Karpas-422 (cell line): ENCODE measurements at places on chromosomes 12 and 14. TPM values are rescaled to one million over a fixed set of nuclear protein-coding genes. Genes with fewer than 3 reads are reported as not detected.
A peak's percentile ranks its signal among the peaks of the same experiment; 100 is the strongest.

DNA sequence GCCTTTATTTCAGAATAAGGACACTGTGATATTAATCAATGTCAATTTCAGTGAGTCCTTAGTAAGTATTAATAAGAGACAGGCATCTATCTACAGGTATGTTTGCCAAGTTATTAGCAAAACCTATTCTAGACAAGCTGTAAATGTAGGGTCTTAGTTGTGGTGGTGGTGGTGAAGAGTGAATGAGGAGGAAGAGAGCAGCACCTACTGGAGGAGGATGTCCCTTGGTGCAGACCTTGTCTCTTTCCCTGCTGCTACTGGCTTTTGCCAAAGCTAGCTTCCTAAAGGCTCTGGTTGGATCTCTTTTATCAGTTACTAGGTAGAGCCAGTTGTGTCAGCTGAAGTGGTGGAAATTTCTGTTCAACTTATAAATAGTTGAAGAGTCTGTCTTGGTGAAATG is 304.8 kb upstream of the ATP2B1 start:
- H3K36me3 ChIP-seq = no peaks in the 10 kb centered on the region
- no peak for DNase-seq
- H3K27ac ChIP-seq = no peak overlapping the region
- peaks cover 4% of the 10 kb centered on the region for H3K4me1 ChIP-seq

Gene TEX52
- not detected in 2 replicates for total RNA-seq

DNA sequence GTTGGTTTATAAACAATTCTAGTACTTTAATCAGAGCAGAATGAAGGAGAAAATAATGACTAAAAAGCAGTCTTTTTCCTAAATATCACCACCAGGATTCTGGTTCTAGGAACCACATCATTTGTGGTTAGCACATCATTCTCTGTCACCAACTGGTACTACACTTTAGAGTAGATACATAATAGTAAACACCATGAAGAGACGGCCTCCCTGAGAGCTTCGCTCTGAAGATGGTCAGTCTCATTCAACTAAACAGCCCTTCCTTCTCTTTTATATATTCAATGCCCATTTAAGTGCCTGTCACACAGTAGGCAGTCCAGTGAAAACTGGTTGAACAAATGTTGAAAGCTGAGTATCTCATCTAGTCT is 10.9 kb downstream of the SLC38A2 start:
- H3K36me3 ChIP-seq = peaks cover 74% of the 10 kb centered on the region
- H3K4me1 ChIP-seq = no peaks in the 10 kb centered on the region
- H3K27me3 ChIP-seq = no peaks in the 10 kb centered on the region

Gene WDR89
- total RNA-seq = 20.1 and 34.4 TPM in 2 replicates

Gene ERP27
- total RNA-seq = 0.18 and 0.60 TPM in 2 replicates

GRCh38 chr14:100541621-100542560 is 45.3 kb downstream of the BEGAIN start:
- DNase-seq = no peak
- H3K27ac ChIP-seq = no peak overlapping the region
- no peaks in the 10 kb centered on the region for H3K36me3 ChIP-seq
- H3K4me1 ChIP-seq = peaks cover 13% of the 10 kb centered on the region
- no peaks in the 10 kb centered on the region for H3K27me3 ChIP-seq
- H3K4me3 ChIP-seq = no peak overlapping the region

DNA sequence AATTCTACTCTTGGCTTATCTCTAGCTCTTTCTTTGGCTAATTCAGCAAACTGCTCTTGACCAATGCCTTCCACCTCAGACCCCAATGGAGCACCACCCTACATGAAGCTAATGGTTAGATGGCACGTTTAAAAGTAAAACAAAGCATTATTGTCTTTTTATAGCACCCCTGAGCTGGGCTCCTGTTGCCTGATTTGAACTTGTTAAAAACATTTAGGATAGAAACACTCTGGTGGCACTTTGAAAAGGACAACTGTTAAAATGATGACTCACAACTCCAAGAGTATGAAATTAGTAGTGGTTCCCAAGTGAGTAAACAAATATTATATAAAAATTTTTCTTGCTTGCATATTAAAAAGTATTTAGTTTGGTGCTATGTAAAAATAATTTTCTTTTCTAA is 299.6 kb upstream of the DCN start:
- H3K4me1 ChIP-seq = no peaks in the 10 kb centered on the region
- DNase-seq = no peak
- H3K36me3 ChIP-seq = no peaks in the 10 kb centered on the region
- H3K27me3 ChIP-seq = no peaks in the 10 kb centered on the region
- no peak overlapping the region for H3K4me3 ChIP-seq

DNA sequence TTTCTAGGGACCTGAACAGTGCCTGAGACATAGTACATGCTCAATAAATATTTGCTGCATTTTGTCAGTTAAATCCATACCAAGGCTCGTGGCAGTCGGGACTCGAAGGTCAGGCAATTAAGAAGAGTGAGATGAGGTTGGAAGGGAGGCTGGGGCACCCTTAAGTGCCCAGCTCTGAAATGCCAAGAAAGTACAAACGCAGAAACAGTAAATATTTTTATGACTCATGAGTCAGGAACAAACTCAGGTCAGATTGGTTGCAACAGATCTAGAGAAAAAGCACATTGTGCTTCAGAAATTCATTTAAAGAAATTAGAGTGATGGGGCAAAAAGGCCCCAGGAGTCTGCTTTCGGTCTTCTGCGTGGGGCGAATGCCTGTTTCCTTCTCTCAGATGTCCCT is 83.0 kb upstream of the FZD10 start:
- no peak overlapping the region for H3K4me3 ChIP-seq
- no peaks in the 10 kb centered on the region for H3K36me3 ChIP-seq

DNA sequence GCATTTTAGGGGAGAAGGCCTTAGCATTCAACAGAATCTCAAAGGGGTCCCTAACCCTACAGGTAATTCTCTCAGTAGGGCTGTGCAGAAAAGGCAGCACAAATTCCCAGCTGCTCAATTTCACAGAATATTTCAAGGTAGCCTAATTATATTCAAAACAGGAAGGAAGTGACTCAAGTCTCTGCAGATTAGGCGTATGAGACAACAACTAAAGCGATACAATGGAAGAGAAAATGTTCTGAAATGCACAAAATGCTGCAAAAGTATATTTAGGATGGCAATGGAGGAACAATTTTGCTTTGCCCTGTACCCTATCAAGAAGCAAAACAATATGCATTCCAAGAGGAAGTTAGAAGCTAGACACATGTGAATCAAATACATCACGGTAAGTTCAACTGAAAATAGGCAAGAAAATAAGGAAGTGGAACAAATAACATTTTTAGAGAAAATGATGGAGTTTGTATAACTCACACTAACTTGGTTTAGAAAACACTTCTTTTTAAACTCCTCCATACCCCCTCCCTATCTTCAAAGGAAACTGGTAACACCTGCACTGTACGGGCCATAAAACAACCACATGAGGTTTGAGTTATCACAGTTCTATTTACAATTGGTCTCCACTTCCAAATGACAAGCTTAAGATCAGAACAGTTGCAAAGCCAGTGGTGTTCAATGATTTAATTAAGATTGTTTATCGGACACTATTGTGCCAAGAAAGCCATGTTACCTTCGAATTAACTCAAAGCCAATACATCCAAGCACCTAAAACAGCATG is 1.6 kb downstream of the GIT2 start:
- H3K27ac ChIP-seq = peak overlapping the region; percentile 84
- peaks cover 39% of the 10 kb centered on the region for H3K4me1 ChIP-seq
- peak overlapping the region; percentile 82 for H3K4me3 ChIP-seq

Gene ITGB7
- total RNA-seq = 124 and 159 TPM in 2 replicates

Gene SMIM41
- 0.75 TPM in 1 of 2 replicates, not detected in the other for total RNA-seq

GRCh38 chr14:64692189-64692985 is 11.8 kb upstream of the PLEKHG3 start:
- no peaks in the 10 kb centered on the region for H3K36me3 ChIP-seq
- no peak for DNase-seq
- H3K4me1 ChIP-seq = no peaks in the 10 kb centered on the region
- no peak overlapping the region for H3K4me3 ChIP-seq
- H3K27me3 ChIP-seq = no peaks in the 10 kb centered on the region

Gene PTMS
- total RNA-seq = 5.0 and 7.3 TPM in 2 replicates

DNA sequence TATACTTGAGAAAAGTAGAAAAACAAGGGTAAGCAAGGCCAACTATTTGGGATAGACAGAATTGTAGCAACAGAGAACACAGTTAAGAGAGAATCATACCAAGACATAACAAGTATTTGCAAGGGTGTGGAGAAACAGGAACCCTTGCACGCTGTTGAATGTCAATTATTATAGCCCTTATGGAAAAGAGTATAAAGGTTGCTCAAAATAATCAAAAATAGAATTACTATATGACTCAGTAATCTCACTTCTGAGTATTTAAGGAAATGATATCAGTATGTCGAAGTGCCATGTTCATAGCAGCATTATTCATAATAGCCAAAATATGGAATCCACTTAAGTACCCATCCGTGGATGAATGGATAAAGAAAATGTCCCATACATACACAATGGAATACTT is 193.3 kb downstream of the PHLDA1 start:
- no peak for DNase-seq
- H3K27ac ChIP-seq = no peak overlapping the region

Gene LRP10
- total RNA-seq = 34.3 and 43.1 TPM in 2 replicates

GRCh38 chr14:103421556-103421955 is 36.3 kb downstream of the MARK3 start:
- DNase-seq = no peak
- peaks cover 4% of the 10 kb centered on the region; the same call in 1 of the 2 replicates for H3K36me3 ChIP-seq
- H3K27me3 ChIP-seq = no peaks in the 10 kb centered on the region
- peaks cover 12% of the 10 kb centered on the region for H3K4me1 ChIP-seq
- no peak overlapping the region for H3K27ac ChIP-seq
